ENCODE measurements at places on chromosomes 12 and 14.

DNA sequence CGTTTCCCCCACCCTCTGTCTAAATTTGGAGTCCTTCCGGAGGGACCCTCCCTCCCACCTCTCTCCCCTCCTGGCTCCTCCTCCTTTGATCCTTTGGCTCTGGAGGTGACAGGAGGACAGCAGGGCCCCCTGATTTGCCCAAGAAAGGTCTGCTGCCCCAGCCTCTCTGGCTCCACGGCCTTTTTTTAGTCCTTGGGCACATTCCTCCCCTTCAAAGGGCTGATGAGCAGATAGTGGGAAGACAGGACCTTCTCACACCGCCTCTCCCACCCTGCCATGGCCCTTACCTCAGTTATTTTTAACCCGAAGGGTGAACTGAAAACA, 196 bp upstream of the MYH6 start:
- DNase-seq, result no peak

DNA sequence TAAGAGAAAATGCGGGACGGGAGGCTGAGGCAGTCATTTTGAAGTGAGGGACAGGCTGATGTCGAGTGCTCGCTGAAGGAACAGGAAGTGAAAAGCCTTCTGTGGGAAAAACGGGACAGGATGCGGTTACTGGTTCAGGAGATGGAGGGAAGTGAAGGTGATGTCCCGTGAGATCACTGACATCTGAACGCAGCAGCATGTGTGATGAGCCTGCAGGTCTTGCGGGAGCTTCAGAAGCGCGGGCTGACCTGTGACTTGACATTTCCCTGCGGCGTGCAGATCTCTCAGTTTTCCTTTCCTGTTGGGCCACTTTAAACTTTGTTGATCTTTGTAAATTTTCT, 77.8 kb downstream of the DDX51 start:
- no peak for DNase-seq

DNA sequence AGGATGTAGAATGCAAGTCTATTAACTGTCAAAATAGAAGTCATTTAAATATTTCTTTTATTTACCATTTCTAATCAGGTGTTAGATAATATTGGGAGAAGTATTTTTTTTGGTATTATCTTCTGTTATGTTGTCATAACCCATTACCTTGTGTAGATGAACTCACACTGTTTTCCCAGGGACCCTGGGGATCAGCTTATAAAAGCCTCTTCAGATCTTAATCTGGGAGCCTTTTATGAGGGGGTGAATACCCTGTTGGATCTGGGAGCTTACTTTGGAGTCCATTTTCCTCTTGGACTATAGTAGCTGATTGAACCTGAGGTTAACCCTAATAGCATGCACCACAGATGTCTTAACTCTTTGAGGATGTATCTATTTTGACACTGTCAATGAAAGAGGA, 176.3 kb upstream of the ATP2B1 start:
- DNase-seq, result no peak

DNA sequence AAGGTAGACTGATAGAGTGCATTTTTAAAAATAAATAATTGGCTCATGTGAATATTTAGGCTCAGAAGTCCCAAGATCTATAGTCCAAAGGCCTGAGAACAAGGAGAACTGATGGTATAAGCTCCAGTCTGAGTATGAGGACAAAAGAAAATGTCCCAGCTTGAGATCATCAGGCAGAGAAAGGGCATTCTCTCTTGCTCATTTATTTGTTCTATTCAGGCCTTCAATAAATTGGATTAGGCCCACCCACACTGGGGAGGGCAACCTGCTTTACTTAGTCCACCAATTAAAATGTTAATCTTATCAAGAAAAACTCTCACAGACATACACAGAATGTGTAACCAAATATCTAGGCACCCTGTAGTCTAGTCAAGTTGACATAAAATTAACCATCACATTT, 644.4 kb upstream of the MDGA2 start:
- no peak for DNase-seq

- peak; percentile 48 for DNase-seq
These were observed 1086.5 kb downstream of the SLC6A15 start for GRCh38 chr12:83826112-83826511.

- DNase-seq, result no peak
These were observed 6.2 kb downstream of the CHST11 start for GRCh38 chr12:104462931-104463339.

DNA sequence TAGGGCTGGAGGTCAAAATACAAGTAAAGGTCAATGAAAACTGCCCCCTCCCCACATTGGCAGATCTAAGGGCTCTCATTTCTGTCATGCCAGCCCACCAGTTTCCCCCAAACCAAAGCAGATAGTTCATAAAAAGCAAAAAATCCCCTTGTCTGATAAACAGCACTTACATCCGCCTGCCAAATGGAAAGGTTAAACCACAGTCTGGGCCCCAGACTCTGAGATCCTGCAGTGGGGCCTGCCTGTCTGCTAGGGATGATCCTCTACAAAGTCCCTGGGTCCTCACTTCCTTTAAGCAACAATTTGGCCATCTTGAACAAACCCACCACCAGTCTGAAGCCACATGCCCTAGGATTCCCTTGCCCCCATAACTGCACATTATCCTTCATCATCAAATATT, 9.7 kb upstream of the RPS26 start:
- DNase-seq, result no peak

- no peak for DNase-seq
These were observed 93.5 kb downstream of the GALNT8 start for GRCh38 chr12:4813741-4814140.

- DNase-seq, result no peak
These were observed 133.6 kb downstream of the FGD4 start for GRCh38 chr12:32532951-32533350.

GRCh38 chr12:103181366-103182152, 224.1 kb downstream of the ASCL1 start:
- DNase-seq, result no peak

DNA sequence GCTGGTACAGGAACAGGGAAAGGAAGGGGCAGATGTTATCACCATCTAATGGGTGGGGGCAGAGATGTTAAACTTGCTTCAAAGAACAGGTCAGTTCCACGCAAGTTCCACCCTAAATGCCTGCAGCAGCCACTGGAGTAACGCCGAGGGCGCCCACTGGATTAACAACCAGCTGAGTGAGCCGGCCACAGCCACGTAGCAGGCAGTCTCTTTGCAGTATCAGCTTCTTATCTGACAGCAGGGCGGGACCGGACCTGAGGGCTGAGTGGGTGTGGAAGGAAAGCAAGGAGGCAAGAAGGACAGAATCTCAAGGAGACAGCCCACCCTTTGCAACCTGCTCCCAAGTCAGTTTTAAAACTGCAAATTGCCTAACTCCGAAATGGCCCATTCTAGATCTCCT, 38.4 kb upstream of the FOXN3 start:
- DNase-seq, result no peak

- no peak for DNase-seq
These were observed 243.0 kb downstream of the TTC8 start for GRCh38 chr14:89067293-89067972.

- DNase-seq, result no peak
These were observed 5.9 kb downstream of the DEGS2 start for GRCh38 chr14:100153560-100153959.

DNA sequence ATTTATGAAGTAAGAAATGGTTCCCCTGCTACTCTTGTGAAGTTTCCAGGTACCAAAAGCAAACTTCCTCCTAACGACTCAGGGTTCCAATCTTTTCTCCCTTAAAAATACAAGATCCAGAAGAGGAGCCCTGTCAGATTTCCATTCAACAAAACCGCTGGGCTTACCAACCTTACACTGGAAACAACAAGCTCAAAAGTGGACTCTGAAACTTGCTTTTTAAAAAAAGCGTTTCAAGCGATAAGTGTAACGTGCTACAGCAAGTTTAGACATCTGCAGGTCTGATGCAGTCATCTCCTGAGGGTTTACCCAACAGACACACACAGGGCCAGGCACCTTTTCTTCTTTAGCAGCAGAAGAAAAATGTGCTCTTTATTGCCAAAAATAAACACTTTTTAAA, 6.9 kb upstream of the CREBL2 start:
- no peak for DNase-seq

DNA sequence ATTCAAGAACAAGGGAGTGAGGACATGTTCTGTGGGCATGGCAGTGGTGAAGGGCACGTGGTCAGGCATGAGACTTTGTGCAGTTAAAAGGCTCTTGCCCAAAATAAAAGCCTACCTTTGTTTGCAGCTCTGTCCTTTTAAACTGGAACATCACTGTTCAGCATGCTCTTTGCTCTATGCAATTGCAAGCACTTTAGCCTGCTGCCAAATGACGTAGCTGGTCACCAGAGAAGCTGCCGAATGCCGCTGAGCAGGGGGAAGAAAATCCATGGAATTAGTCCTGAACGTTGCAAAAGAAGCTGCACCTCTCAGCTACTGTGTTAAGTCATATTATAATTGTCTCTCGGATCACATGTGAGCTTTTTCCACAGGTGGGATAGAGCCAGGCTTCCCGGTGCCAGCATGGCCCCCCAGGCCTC, 176.3 kb upstream of the DIO2 start:
- no peak for DNase-seq

- DNase-seq, result peak; percentile 40
These were observed 84.3 kb downstream of the TNFAIP2 start for GRCh38 chr14:103207388-103208072.

DNA sequence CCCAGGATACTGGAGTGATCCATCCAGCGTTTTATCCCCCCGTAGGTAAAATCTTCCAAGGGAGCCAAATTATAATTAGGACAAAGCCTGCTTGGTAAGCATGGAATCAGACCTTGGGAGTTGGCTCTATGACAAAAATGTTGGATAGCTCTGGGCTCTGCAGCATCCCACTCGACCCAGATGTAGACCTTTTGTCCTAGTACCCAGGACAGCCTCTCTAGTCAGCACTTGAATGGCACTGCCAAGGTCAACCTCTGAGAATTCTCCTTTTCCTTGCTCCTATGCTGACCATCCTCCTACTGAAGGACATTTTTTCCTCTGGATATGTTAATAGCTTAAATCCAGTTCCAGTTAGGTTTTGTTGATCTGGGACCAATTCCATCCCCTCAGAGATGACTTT, 104.7 kb upstream of the SLC35F4 start:
- DNase-seq, result no peak

- no peak for DNase-seq
These were observed 388.8 kb upstream of the PDE3A start for GRCh38 chr12:19979584-19979983.

- no peak for DNase-seq
These were observed 14.0 kb downstream of the ITGA5 start for GRCh38 chr12:54405106-54405505.

DNA sequence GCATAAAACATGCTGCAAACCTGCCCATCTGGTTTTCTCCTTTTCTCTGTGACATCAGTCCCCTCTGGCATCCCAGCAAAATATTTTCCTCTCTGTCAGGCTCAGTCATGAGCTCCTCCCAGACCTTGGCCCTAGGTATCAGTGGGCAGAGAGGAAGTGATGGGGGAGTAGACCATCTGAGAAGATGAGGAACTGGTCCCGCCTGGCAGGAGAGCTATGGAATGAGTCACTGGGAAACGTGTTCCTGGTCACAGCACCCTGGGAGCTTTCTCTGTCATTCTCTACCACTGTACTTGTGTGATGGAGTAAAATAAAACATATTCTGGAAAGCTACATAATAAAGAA, 5.0 kb upstream of the SRSF9 start:
- peak; percentile 80 for DNase-seq

DNA sequence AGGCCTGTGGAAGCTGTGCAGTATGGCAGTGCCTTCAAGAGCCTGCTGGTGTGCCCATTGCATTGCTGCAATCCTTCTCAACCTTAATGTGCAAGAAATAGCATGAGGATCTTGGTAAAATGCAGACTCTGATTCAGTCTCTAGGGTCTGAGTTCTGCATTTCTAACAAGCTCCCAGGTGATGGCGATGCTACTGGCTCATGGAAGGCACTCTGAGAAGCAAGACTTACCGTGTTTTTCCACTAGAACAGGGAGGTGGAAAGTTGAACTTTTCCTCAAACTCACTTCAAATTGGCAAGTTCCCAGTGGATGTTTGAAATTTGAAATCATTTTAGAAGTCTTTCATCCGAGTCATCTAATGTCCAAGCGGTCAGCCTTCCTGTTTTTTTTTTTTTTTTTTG, 55.5 kb downstream of the MYRFL start:
- no peak for DNase-seq

GRCh38 chr14:32514236-32514635, 185.1 kb downstream of the AKAP6 start:
- no peak for DNase-seq

- DNase-seq, result no peak
These were observed 10.4 kb upstream of the PTHLH start for GRCh38 chr12:27982951-27983350.

- DNase-seq, result no peak
These were observed 9.1 kb downstream of the PRKCH start for GRCh38 chr14:61330511-61330910.

DNA sequence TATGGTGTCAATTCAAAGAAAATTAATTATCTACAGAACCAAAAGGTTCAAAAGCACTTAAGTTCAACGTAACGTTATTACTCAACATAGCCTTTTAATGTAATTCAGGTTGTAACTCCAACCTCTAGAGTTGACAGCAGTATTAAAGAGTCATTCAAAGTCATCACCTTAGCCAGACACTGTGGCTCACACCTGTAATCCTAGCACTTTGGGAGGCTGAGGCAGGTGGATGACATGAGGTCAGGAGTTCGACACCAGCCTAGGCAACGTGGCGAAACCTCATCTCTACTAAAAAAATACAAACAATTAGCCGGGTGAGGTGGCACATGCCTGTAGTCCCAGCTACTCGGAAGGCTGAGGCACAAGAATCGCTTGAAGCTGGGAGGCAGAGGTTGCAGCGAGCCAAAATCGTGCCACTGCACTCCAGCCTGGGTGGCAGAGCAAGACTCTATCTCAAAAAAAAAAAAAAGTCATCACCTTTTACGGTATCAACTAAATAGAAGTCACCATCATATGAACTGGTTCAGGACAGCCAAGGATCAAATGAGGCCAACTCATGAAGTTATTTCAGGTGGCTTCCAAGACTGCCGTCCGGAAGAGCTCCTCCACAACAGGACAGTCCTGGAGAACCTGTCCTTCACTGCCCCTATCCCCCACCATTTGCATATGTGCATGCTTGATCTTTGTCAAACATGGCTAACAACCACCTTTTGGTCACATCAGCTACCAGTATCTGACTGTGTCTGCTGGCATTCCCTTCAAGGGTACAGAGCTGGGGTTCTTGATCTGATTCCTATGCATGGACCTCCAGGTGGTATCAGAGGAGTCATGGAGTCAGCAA, 4.2 kb downstream of the PPTC7 start:
- DNase-seq, result no peak

GRCh38 chr12:74598819-74599218, 61.2 kb downstream of the ATXN7L3B start:
- no peak for DNase-seq

Measured in AG08395 (cell line).